Omental fat pad (tissue), 4 donors: ENCODE measurements at places on chromosomes 16 and 17.

GRCh38 chr17:35804658-35805192 lies 4.6 kb upstream of the TAF15 start:
- no peak for DNase-seq

GRCh38 chr17:10021272-10021984 lies 116.4 kb upstream of the RCVRN start:
- no peak for DNase-seq

DNA sequence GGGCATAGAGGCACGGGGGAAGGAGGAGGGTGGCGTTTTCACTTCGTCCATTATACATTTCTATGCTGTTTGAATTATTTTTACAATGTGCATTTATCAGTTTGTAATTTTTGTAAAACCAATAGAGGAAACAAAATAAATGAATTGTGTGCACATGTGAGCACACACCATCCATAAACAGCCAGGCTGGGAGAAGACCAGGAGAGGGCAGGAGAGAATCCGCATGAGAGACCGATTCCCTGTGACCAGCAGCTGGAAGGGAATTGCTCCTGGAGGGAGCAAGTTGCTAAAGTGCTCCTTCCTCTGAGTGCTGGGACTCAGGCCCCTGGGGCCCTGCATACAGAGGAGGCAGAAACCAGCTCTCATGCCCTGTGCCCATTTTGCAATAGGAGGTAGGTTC lies 126.0 kb downstream of the ABCC12 start:
- no peak for DNase-seq

DNA sequence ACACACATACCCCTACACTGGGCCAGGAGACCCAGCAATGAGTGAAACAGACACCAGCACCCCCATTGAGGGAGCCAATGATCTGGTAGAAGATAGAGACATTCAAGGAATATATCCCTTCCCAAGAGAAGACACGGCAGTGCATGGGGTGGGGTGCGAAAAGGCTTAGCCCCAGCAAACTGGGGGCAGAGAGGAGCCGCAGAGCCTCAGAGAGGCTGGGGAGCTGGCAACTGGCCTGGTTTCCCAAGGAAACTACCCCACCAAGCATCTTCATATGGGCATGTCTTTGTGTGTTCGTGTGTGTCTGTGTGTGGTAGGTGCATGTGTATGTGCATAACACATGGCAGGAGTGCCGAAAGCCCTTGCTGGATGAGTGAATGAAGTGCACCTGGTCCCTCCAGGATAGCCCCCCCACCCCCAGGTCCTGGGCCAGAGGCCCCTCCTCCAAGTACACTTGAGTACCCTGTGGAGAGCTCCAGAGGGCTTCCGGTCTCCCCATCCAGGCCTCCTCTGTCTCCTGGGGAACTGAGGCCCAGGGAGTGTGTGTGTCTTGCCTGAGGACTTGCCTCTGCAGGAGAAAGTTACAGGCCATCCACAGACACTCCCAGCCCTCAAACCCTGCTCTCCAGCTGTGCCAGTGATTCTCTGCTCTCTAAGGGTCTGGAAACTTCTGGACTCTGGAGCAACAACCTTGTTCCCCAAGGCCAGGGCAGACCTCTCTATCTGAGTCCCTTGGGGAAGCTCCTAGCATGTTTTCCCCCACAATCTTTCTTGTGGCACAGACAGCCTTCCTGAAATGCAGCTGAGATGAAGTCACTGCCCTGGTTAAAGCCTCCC lies 15.9 kb downstream of the TBX2 start:
- DNase-seq, result no peak

- DNase-seq, result no peak
Observed at GRCh38 chr16:54946909-54947308, 16.2 kb downstream of the IRX5 start.

GRCh38 chr17:73562896-73563295 lies 81.3 kb downstream of the SDK2 start:
- no peak for DNase-seq

- no peak for DNase-seq
Observed at GRCh38 chr17:61245706-61246135, 153.9 kb upstream of the TBX2 start.

DNA sequence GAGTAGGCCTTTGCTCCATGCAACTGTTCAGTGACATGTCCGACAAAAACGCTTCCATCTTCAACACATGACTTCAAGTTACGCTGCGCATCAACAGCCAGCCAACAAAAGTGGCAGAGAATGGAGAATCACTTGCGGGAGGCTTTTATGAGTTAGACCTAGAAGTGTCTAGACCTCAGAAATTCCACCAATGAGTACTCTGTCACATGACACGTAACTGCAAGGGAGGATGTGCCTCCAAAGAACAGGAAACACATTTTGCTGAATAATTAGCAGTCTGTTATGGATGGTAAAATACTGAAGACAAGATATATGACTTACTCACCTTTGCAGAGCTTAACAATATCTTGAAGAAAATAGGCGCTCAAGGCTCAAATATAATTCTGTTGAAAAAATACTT lies 62.1 kb downstream of the MYO1D start:
- no peak for DNase-seq

DNA sequence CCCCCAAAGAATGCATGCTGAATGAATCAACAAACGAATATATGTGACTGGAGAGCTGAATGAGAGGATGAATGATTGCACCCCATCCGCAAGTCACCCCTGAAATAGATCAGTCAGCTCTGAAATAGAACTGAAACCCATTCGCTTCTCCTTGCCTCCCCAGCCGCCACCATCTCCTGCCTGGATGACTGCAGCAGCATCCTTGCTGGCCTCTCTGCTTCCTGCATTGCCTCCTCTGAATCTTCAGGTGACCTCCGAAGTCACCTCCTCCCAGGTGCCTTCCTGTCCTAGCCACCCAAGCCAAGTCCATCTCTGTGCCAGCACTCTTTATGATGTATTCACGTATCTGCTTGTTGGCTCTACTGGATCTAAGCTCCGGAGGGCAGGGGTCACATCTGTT lies 288.3 kb downstream of the CPPED1 start:
- DNase-seq, result no peak
